ENCODE measurements at places on chromosomes 3 and 15.

GRCh38 chr3:154540950-154541604 lies 111.1 kb upstream of the GPR149 start:
- no peak for DNase-seq

DNA sequence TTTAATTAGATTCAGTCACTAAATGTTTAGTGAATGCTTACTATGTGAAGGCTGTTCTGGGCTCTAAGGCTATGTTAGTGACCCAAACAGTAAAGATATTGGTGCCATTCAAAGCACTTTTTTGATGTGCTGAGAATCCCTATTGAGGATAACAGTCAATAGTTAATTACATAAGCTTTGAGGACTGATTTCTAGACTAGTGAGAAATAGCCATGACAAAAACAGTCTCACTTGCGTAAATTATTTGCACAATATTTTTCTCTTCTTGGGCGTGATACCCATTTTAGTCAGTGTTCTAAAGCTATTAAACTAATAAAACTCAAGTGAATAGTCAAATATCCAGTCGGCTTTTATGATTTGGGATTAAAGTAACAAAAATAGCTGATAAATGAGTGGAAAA lies 74.6 kb downstream of the UBE2E2 start:
- no peak for DNase-seq

DNA sequence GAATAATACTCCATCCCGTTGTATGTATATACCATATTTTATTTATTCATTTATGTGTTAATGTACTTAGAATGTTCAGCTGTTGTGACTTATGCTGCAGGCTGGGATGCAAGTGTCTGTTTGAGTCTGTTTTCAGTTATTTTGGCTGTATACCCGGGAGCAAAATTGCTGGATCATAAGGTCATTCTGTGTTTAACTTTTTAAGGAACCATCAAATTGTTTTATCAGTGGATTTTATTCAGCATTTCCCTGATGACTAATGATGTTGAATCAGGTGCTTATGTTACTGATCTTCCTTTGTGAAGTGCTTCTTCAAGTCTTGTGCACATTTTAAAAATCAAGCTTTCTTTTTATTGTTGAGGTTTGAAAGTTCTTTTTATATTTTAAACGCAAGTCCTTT lies 118.1 kb downstream of the SLC25A26 start:
- DNase-seq, result no peak

DNA sequence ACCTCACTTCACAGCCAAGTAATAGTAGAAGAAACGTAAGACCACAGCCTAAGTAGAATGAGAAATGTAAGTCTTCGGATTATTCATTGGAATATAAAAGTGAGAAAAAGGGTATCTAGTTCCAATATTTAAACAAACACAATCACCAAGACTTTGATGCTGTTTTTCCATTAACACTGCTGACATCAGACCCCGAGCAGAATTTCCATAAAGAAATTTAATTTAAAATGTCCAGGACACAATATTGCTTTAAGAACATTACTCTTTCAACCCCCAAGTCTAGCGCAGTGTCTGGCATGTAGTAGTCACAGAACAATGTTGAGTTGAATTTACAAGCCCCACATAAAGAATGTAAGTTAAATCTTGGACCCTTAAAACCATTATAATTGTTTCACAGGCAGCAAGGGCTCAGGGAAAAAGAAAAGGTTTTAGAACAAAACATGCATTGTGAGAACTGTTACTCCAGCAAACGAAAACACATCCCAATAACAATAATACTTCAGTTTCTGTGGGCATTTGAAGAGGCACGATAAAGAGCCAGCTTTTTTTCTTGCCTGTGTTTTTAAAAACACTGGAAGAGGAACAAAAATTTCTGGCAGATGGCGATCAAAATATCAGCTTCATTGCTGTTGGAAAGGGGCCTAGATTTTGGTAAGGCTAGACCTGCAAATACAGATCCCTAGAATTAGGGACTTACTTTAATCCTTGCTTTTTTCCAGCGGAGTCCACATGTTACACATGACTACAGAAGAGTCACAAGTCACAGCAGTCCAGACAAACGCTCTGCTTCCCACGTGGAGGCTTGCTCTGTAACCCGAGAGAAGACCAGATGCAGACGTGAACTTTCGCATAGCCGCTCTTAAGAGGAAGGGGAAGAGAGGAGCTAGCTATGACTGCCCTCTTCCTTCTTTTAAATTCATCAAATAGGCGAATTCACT lies 77.9 kb upstream of the IGSF10 start:
- no peak for DNase-seq

GRCh38 chr3:158105710-158106253 lies 438 bp downstream of the SHOX2 start:
- DNase-seq, result no peak

- DNase-seq, result no peak
These were observed 496.3 kb upstream of the NR2F2 start for GRCh38 chr15:95834028-95834804.

DNA sequence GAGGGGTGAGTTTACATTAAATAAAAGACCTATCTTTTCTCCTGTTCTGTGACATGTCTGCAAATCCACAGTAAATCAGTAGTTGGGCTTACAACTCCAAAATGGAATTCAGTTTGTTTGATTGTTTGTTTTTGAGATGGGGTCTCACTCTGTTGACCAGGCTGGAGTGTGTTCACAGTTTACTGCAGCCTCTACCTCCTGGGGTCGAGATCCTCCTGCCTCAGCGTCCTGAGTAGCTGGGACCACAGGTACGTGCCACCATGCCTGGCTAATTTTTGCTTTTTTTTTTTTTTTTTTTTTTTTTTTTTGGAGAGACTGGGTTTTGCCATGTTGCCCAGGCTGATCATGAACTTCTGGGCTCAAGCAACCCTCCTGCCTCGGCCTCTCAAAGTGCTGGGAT lies 63.5 kb upstream of the ADPGK start:
- no peak for DNase-seq
